ENCODE measurements at places on chromosomes 5 and 9.

GRCh38 chr5:115736004-115736689 lies 80.3 kb downstream of the CDO1 start:
- DNase-seq, result no peak

DNA sequence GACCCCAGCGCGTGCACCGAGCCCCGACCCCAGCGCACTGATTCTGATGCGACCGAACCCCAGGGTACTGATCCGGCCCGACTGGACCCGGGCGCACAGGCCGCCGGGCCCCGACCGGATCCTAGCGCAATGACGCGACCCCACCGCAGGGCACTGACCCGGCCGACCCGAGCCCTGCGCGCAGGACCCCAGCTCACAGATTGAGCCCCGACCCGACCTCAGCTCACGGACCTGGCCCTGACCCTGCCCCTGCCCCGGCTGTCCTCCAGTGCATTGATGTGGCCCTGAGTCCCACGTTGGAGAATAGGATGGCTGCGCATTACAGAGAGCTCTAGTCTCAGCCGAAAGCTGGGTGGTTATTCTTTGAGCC lies 438 bp downstream of the TRIP13 start:
- DNase-seq, result no peak

DNA sequence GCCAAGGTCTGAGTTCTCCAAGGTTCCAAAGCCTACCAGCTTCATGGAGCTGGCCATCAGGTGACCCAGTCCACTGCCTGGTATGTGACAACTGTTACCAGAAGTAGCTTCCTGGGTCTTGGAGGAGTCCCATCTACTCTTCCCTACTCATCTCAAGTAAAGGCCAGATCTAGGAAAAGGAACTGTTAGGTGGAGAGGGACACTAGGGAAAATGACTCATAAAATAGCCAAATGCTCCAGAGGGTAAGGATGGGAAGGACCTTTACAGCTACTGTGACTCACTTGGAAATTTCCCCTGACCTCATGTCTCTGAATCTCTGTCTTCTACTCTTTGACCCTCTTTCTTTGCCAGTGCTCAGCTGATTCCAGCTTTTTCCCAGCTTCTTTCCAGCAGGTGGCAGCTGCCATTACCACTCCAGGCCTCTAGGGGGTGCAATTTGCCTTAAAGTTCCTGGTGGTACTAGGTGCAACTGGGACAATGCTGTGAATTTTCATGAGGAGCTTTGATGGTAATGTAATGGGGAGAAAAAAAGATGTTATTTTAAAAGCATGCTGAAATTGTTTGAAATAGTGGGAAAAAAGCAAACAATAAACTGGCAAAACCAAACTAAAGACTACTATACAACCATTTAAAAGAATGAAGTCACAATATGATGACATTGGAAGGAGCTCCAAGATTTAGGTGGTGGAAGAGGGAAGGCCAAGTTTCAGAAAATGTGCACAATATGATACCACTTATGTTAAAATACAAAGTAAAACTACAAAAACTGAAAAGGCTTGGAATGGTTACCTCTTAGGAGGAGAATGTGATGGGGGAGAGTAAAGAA lies 27.1 kb upstream of the MYORG start:
- no peak for DNase-seq

- DNase-seq, result no peak
Observed at GRCh38 chr9:104907278-104907951, 20.5 kb downstream of the ABCA1 start.

DNA sequence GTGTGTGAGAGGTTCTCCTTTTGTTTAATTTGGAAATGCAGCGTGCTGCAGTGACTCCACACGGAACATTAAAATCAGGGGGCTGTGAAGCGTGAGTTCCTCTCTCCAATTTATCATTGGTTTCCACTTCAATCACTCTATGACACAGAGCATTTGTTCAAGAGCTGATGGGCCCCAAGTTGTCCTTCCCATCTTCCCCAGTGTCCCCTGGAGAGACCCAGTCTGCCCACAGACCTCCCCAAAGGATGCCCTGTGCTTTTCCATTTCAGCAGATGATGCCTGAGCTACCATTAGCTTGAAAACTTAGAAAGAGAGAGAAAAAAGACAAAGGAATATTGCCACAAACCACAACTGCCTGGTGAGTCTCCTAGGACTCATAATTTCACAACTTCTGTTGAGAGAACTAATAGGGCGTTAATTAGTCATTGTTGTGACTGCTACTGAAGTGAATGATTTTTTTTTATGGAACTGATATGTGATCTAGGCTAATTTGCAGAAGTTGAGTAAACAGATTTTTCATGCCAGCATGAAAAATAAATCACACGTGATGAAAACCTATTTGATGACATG lies 772.7 kb downstream of the SEMA5A start:
- DNase-seq, result no peak

DNA sequence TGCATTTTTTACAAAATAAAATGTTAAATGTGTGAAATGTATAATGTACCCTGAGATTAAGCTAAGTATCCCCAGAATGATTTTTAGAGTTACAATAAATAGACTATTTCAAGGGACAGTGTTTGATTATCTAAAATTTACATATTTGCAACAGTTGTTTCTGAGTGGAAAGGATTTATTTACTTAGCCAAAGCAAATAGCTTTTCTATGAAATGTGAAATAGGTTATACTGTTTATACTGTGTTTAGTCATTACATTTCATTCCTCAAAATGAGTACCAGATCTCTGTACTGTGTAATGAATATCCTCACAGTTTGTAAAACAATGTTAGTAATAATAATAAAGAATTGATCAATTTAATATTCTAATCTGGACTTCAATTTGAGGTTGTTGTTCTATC lies 1019.0 kb downstream of the NR2F1-AS1 start:
- no peak for DNase-seq

DNA sequence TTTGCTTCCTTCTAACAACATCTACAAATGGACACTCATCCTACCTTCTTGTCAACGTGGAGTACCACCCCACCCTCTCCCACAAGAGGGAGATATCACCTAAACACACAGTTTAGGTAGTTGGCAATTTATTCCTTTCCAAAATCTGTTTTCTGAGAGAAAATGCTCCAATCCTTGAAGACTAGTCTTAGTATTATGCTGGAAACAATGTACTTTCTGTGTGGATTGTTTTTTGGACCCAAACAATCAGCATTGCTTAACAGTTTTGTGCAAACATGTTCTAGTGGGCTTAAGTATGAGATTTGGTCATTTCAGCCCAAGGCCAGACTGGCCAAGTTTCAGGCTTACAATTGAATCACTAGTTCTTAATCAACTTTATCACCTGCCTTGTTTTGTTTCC lies 359.1 kb downstream of the ARHGEF28 start:
- no peak for DNase-seq

DNA sequence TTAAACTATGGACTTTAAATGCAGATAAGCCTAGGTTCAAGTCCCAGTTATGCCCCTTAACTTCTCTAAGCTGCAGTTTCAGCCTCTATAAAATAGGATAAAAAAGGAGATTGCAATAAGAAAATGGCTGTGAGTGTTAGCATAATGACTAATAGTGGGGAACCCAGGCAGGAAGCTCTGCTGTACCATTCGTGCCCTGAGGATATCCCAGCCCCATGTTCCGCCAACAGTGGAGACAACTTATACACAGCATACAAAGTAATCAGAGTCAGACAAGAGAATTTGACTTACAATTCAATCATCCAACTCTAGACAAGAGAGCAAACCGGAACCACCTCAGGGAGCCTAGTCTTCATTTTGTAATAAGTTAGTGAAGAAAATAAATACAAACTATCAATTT lies 141.5 kb upstream of the FSTL4 start:
- DNase-seq, result peak; percentile 11

DNA sequence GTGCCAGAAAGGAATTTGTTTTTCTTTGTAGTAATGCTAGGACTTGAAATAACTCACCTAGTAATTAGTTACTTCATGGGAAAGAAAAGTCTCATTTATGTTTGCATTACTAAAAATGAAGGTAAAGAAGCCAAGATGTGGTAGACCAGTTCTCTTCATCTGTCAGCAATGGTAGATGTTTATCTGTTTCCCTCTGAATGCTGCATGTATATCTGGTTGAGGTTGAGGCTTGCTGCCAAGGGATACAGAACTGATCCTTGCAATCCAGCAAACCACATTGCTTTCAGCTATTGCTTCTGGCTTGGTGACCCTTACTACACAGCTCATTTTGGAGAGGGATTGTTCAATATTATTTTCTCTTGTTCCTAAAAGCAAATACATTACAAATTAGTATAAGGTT lies 73.6 kb downstream of the ZNF474 start:
- no peak for DNase-seq

DNA sequence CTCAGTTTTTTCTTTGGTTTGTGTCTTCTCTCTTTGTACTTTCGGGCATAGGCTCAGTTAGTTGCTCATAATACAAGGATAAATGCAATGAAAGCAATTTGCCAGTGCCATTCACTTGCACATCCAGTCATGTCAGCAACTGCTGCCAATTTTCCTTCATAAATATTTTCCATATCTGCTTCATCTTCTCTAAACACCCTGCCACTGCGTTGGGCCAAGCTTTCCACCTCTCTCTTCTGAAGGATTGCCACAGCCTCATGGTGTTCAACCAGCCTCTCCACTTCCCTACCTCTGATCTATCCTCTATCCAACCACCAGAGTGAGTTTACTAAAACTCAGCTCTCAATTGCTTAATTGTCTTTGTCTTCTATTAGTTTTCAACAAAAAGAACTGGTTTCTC lies 192.5 kb upstream of the ZNF462 start:
- no peak for DNase-seq

- no peak for DNase-seq
Observed at GRCh38 chr9:135485832-135486231, 6.2 kb downstream of the PPP1R26 start.
